ENCODE measurements at places on chromosomes 7 and 10.

DNA sequence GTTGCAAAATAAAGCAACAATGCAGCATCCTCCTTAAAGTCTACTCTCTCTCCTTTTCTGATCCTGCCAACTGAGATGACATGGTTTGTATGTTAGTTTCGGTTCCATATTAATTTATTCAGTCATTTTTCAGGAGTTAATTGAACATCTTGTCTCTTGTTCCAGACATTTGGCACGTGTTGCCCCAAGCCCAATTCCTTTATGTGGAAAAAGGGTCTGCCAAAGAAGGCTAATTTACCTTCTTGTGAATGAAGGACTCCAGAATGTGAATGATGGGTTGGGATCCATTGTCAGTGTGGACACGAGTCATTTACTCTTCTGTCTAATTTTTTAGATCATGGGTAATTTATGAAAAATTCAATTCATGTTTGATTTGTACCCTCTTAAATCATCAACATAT lies 350.9 kb upstream of the LRGUK start:
- no peaks in the 10 kb centered on the region for H3K4me1 ChIP-seq
- no peak overlapping the region for H3K27ac ChIP-seq
- DNase-seq = no peak
- no peaks in the 10 kb centered on the region for H3K27me3 ChIP-seq

GRCh38 chr7:102988631-102989560 lies 76.1 kb downstream of the LRRC17 start:
- H3K27me3 ChIP-seq = no peaks in the 10 kb centered on the region
- H3K4me3 ChIP-seq = no peak overlapping the region
- no peaks in the 10 kb centered on the region for H3K36me3 ChIP-seq
- no peaks in the 10 kb centered on the region for H3K4me1 ChIP-seq

DNA sequence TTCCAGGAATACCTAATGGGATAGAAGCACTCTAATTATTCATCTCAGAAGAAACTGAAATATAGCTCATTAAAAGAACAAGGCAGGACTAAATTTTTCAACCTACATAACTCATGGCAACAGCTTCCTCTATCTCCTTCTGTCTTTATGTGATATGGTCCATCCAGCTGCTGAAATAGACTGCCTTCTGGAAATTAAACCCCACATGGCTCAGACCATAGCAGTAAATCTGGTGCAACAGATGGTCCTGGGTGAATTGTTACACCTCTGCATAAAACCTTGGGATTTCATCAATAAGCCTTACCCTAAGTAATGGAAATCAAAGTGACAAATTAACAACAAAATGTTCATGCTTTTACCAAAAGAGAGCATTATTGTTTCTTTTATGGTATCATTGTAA lies 205.6 kb upstream of the CSTF2T start:
- H3K4me3 ChIP-seq = no peak overlapping the region
- H3K27me3 ChIP-seq = no peaks in the 10 kb centered on the region
- H3K27ac ChIP-seq = no peak overlapping the region
- H3K4me1 ChIP-seq = no peaks in the 10 kb centered on the region

GRCh38 chr10:35453855-35454532 lies 117.7 kb downstream of the CCNY start:
- no peaks in the 10 kb centered on the region for H3K4me1 ChIP-seq
- H3K27me3 ChIP-seq = no peaks in the 10 kb centered on the region
- peak overlapping the region; percentile 24 for H3K4me3 ChIP-seq
- peak overlapping the region; percentile 3 for H3K27ac ChIP-seq
- DNase-seq = peak; percentile 77

DNA sequence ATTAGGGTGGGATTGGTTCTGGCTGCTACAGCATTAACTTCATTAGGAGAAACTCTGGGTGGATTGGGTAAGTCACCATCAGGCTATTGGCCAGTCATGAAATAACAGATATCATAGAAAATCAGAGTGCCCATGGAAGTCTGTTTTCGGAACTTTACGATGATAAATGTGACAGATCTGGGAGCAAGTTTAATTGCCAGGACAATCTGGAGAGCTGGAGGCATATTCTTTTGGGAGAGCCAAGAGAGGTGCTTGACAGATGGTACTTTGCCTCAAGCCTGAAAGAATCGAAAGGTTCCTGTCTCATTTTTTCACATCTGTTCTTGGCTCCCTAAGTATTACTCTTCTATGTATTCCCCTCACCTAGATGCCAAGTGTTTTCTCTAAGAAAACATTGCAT lies 369.9 kb downstream of the CNTNAP2 start:
- no peak for DNase-seq
- H3K36me3 ChIP-seq = no peaks in the 10 kb centered on the region
- no peaks in the 10 kb centered on the region for H3K4me1 ChIP-seq
- H3K4me3 ChIP-seq = no peak overlapping the region
- H3K27ac ChIP-seq = no peak overlapping the region
- no peaks in the 10 kb centered on the region for H3K27me3 ChIP-seq

- H3K27me3 ChIP-seq = no peaks in the 10 kb centered on the region
- H3K4me3 ChIP-seq = no peak overlapping the region
- no peaks in the 10 kb centered on the region for H3K36me3 ChIP-seq
- no peak for DNase-seq
Measured at GRCh38 chr10:69957241-69957885, 95.3 kb upstream of the MACROH2A2 start.

GRCh38 chr10:79147306-79147705 lies 78.5 kb downstream of the ZMIZ1 start:
- H3K4me3 ChIP-seq = no peak overlapping the region
- no peak for DNase-seq
- H3K27me3 ChIP-seq = no peaks in the 10 kb centered on the region
- no peaks in the 10 kb centered on the region for H3K36me3 ChIP-seq
- peak overlapping the region; percentile 82 for H3K27ac ChIP-seq

GRCh38 chr7:106729720-106730385 lies 68.9 kb upstream of the CCDC71L start:
- no peak overlapping the region for H3K4me3 ChIP-seq
- H3K27me3 ChIP-seq = no peaks in the 10 kb centered on the region
- no peak for DNase-seq
- H3K4me1 ChIP-seq = no peaks in the 10 kb centered on the region
- no peaks in the 10 kb centered on the region for H3K36me3 ChIP-seq
- no peak overlapping the region for H3K27ac ChIP-seq

DNA sequence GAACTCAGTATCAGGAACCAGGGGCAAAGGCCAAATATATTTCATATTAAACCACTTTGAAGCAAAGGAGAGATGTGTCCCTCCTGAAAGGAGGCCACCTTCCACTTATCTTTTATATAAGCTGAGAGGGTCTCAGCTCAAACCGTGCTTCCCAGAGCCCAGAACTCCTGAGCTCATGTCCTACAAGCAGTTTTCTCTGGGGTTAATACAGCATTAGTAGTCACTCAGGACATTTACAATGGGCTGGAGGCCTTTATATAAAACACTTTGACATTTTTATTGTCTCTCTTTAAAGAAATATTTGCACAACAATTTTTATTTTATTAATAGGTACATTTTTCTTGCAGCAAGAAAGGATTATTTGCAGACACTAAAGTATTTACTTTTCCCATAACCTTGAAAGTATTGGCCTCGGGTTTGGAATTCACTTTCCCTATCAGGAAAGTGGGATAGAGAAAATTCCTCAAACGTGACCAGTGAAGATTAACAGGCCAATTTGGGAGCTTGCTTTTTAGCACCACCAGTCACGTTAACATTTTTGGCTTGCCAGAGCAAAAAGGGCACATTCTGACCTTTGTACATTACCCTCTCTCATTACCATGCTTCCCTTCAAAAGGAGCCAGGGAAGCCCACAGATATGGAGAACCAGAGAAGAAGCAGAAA lies 464.9 kb upstream of the NRP1 start:
- no peaks in the 10 kb centered on the region for H3K36me3 ChIP-seq
- no peaks in the 10 kb centered on the region for H3K4me1 ChIP-seq
- H3K4me3 ChIP-seq = no peak overlapping the region

DNA sequence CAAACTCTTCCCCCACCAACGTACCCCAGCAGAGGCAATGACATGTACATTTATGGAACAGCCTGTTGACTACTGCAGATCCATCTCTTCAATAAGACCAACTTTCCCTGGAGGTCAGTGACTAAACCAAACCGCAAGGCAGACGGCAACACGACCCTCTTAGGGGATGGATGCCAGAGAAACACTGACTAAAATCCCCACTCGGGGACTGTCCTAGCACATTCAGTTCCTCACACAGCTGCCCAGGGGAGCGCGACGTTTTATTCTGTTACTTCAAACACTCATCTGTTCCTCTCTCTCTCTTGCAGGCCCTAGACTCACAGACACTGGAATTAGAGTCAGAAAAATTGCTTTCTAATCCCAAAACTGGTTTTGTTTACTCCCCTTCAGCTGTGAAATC lies 146.5 kb upstream of the PRSS1 start:
- no peaks in the 10 kb centered on the region for H3K4me1 ChIP-seq
- H3K27ac ChIP-seq = no peak overlapping the region
- H3K4me3 ChIP-seq = no peak overlapping the region
- no peak for DNase-seq
- H3K27me3 ChIP-seq = no peaks in the 10 kb centered on the region
- no peaks in the 10 kb centered on the region for H3K36me3 ChIP-seq

- H3K27ac ChIP-seq = no peak overlapping the region
- H3K27me3 ChIP-seq = no peaks in the 10 kb centered on the region
- no peaks in the 10 kb centered on the region for H3K36me3 ChIP-seq
- no peak for DNase-seq
- H3K4me1 ChIP-seq = no peaks in the 10 kb centered on the region
- H3K4me3 ChIP-seq = no peak overlapping the region
Measured at GRCh38 chr10:78332012-78332411, 298.3 kb downstream of the RPS24 start.

GRCh38 chr7:120502132-120502531 lies 229.2 kb downstream of the KCND2 start:
- H3K4me1 ChIP-seq = no peaks in the 10 kb centered on the region
- H3K27me3 ChIP-seq = no peaks in the 10 kb centered on the region
- no peak overlapping the region for H3K27ac ChIP-seq
- H3K36me3 ChIP-seq = no peaks in the 10 kb centered on the region

GRCh38 chr10:101956117-101956516 lies 99.9 kb downstream of the ARMH3 start:
- no peak overlapping the region for H3K4me3 ChIP-seq
- DNase-seq = no peak
- H3K4me1 ChIP-seq = no peaks in the 10 kb centered on the region
- no peak overlapping the region for H3K27ac ChIP-seq

DNA sequence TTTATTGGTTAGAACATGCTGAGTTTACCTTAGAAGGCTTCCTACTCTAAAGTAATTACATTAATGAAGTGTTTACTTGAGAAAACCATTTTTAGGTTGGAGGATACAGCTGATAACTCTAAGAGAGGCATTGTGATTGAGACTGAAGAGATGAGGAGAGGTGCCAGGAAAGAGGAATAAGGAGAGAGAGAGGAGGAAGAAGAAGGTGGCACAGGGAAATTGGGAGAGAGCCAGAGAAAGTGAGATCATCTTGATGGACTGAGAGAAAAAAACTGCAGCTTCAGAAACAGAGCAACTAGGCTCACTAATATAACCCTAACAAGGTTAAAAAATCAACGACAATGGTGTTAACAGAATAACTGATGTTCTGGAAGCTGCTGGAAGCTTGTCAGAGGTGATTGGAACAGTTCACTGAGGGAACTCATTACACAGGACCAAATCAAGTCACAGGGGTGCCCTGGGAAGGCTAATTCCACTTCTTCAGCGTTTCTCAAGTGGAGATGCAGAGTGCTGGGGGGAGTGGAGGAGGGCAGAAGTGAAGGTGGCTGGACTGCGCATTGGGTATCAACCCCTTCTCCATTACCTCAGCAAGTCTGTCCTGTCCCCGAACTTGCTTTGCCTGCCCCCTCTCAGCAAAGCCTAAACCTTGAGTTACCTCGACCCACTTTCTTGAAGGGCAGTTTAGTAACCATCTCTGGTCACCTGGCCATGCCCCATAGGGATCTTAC lies 6.9 kb upstream of the SORBS1 start:
- no peaks in the 10 kb centered on the region for H3K27me3 ChIP-seq
- no peaks in the 10 kb centered on the region for H3K36me3 ChIP-seq
- H3K4me3 ChIP-seq = no peak overlapping the region

All from right lobe of liver (tissue), 6 donors.